ENCODE measurements at places on chromosomes 1 and 21.
A peak's percentile ranks its signal among the peaks of the same experiment; 100 is the strongest.

DNA sequence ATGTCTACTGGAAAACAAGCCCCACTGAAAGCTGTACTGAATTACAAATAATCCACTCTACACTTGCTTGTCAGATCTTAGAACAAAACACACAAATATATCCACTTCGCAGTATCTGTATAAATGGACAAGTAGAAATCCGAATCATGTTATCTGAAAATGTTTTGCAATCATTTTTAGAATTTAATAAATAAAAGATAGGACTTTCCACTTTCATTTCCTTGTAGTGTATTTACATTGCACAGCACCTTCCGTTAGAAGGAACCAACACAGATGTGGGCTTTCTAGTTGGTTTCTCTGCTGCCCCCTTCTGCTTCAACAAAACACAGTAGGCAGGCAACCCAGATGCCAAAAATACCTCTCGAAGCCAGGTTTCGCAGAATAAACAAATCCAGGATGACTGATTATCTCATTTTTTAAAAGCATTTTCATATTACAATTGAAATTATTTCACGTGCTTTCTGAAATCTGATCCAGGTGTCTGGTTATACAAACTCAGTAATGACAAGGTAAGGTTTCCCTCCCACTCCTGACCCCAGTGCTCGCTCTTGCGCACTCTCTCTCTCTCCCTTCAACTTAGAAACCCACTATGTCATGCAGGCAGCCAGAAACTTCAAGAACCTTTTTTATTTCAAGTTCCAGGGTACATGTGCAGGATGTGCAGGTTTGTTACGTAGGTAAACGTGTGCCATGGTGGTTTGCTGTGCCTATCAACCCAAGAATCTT is 389.9 kb downstream of the SMYD3 start:
- DNase-seq = peak; percentile 1

GRCh38 chr1:182888736-182889531 is 49.8 kb downstream of the DHX9 start:
- DNase-seq = no peak

DNA sequence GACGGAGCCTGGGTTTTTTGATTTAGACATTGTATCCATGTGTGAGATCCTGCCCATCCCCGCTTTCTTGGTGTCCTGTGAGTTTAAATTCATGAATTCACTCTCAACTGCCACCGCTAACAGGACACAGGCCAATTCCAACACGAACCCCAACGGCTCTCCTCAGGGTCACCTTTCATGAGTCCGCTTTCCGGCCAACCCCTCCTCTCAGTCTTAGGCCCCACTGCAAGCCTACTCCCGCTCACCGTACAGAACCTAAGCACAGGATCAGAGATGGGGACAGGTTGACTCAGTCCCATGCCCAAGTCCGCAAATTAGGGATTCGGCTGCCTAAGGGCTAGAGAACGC is 238 bp upstream of the SCP2 start:
- no peak for DNase-seq

DNA sequence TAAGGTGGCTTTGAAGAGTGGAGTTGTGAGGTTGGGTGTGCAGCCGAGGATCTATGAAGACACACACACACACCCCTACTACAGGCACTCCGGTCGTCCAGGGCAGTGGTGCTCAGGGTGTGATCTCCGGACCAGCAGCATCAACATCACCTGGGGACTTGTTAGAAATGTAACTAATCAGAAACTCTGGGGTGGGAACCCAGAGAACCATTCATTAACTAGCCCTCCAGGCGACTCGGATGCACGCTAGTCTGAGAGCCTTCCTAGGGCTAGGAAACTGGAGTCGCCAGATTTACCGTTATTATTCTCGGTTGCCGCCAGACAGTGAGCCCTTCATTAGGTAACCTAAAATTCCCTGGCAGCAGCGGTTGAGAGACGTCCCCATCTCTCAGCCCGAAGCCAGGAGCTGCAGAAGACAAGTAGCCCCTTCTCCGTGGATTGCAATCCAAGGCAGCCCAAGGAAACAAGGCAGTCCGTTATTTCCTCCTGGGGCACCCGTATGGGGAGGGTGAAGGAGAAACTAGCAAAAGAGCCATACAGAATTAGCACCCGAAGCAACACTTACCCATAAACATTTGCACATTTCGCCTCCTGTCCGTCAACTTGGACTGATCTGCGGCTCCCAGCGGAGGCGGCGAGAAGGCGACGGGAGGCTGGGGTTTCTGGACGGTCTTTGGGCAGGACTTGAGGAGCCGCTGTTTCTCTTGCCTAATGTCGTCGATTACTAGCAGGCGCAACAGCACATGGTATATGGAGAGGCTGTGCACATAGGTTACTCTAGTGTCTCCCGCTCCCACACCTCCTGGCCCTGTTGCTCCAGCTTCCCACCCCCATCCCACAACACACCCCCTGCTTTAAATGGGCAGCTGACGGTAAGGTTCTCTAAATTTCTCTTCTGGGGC is 2.9 kb upstream of the CCN1 start:
- DNase-seq = no peak

GRCh38 chr1:78722947-78723346 is 73.3 kb downstream of the IFI44 start:
- no peak for DNase-seq

GRCh38 chr21:19461481-19462205 is 1058.1 kb upstream of the TMPRSS15 start:
- no peak for DNase-seq

GRCh38 chr1:204975568-204976235 is 67.3 kb upstream of the CNTN2 start:
- DNase-seq = peak; percentile 39

DNA sequence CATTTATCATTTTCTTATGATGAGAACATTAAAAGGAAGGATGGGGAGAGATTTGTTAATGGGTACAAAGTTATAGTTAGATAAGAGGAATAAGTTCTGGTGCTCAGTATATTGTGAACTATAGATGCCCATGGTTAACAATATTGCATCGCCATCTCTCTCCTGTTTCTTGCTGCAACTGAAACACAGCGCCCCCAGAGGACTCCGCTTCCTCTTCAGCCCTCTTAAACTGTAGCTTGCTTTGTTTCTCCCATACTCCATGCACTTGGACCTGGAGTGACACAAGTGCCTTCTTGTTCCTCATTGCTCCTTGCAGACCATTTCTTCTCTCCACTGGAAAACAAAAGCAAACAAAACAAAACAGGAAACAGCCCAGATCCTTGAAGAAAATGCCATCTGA is 70.1 kb upstream of the NTPCR start:
- peak; percentile 12 for DNase-seq

GRCh38 chr1:11502516-11502915 is 23.6 kb downstream of the DISP3 start:
- no peak for DNase-seq

GRCh38 chr1:56908619-56909221 is 54.1 kb downstream of the C8A start:
- no peak for DNase-seq

DNA sequence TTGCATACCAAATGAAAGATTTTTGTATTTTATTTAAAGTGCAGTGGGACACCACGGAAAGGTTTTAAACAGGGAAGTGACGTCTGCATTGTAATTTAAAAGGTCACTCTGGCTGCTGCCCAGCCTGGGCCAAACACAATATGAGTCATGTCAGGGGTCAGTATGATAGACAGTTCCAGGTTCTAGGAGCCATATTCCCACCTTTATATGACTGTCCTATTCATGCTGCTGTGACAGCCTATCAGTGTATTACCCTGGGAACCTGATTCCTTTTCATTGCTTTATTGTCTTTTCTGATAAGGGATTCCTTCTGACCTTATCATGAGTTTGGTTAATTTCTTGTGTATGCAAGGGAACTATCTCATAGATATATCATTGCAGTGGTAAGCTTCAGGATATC is 5.3 kb downstream of the VANGL1 start:
- DNase-seq = no peak

DNA sequence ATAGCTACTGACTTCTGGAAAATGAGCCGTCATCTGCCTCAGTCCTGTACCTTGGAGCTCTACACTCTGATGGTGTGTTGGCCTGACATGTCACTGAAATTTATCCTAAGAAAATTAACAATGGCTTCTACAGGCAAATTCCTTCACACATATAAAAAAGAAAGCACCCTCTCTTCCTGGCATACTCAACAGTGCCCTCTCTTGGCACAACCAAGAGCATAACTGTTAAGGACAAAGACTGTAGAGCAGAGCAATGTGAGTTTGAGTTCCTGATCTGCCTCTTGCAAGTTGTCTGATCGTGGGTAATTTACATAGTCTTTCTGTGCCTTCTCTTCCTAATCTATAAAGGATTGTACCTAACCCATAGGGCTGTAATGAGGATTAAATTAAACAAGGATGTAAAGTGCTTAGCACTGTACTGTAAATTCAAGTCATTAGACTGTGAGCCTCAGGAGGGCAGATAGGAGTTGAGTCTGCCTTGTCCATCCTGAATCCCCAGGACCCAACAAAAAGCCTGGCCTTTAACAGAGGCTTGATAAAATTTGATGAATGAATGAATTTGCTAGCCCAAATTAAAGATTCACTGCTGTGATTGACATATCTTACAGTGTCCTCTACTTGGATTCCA is 83.5 kb downstream of the SYF2 start:
- no peak for DNase-seq

GRCh38 chr1:203268901-203269653 is 36.2 kb upstream of the BTG2 start:
- no peak for DNase-seq

GRCh38 chr1:168509875-168510791 is 33.7 kb downstream of the XCL2 start:
- DNase-seq = no peak

DNA sequence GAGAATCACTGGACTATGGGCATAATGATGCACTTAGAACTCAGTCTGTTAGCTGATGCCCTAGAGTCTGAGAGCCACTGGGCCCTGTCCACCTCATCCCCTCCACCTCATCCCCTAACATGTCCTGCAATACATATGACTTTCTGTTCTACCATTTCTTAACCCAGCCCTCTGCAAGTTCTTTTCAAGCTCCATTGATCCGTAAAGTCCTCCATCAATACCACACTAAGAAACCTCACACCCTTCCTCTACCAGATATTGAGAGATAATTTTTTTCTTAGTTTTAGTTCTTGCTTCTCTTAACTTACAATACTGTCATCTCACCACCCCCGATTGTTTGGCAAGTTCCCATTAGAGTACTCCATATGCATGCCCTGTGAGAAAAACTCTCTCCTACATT is 22.1 kb downstream of the FCRL4 start:
- no peak for DNase-seq

DNA sequence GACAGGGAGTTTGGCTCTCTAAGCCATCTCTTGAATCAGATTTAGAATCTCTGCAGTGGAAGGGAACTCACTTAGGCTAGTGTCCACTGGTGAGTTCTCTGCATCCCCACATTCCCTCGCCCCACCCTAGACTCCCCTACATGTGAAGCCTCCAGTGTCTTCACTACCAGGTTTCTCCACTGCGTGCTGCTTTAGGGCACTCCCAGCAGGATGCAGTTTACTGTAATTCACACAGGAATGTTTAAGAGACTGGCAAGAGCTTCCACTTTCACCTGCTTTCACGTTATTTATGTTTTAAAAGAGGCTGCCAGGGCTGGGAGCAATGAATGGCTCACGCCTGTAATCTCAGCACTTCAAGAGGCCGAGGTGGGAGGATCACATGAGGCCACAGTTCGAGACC is 60.2 kb downstream of the KAZN start:
- no peak for DNase-seq

GRCh38 chr1:1343811-1344421 is 5.3 kb downstream of the DVL1 start:
- DNase-seq = no peak

DNA sequence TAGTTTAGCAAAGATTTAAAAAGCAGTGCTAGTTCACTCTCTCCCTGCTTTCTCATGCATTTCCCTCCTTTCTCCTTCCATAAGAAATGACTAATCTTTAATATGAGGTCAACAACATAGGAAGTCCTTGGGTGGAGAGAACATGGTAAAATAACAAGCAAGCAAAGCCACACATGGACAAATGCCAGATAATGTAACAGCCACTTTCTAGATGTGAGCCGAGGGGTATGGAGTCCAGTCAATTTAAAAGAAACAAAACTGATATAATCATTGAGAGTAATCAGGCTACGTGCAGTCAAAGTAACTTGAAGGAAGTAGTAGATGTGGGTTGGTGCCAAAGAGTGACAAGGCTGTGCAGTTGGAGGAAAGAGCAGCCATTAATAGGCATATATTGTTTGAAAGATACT is 69.6 kb downstream of the DUSP10 start:
- no peak for DNase-seq

DNA sequence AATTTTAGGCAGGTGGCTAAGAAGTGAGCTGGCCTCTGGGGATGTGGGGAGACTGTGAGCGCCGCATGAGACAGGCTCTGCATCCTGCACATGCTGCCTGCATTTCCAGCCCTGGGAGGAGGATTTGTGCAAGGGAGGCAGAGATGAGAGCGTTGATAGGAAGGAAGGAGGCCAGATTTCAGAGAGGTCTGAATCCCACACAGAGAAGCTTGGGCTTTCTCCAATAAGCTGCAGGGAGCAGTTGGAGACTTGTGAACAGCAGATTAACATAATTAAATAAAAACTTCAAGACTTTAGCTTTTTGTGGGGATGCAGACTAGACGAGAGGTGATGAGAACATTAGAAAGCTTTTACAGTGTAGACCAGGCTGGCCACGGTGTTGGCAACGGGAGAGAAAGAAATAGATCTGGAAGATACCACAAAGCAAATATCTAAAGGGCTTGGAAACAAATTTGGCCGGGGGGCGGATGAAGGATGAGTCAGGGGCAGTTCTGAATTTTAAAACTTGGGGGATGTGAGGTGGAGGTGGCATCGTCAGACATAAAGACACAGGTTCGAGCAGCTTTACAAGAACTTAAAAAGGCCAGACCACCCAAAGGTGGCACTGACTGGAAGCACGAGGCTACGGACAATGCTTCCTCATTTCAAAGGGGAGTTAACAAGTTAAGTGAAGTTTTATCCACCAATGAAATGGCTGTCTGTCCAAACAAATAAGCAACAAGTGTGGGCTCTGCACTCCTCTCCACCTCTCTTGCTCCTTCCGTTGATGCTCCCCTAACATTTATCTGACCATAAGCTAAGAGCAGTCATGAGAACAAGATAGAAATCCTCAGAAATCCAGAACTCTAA is 57.0 kb downstream of the HIVEP3 start:
- DNase-seq = no peak

GRCh38 chr1:89436856-89437255 is 73.0 kb downstream of the GBP6 start:
- DNase-seq = no peak

GRCh38 chr1:156571261-156571852 is 1.0 kb downstream of the IQGAP3 start:
- DNase-seq = no peak

DNA sequence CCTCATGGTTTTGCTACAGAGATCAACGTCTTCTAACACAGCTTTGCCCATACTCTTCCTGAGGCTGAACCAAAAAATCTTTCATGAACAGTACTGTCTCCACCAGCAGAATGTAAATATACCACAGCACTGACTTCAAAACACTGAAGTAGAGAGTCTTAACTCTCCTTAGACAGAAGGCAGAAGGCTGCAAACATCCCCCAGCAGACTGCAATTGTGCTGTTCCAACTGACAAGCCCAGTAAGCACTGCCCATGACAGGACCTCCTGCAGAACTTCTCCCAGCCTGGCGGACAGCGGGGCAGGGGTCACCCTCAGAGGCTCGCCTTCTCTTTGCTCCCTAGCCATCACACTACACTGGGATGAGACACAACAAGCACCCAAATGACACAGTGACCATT is 218.7 kb downstream of the RERE start:
- DNase-seq = peak; percentile 18

Measured in nucleus accumbens (tissue), 56 donors.